ENCODE measurements at places on chromosomes 6 and 20.

DNA sequence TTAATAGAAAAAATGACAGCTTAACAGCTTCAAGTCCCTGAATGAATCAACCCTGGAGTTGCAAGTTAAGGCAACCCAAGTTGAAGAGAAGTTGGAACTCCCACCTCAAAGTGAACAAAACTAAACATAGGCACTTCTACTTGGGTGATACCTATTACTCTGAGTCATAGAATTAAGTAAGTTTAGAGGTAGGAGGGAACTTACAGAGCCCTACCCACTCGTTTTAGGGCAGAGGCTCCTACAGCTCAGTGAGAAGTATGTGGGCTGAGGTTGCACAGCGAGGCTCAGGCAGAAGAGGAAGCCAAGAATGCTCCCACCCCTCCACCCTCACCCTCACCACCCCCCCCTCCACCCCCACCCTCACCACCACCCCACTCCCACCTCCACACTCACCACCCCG lies 42.2 kb downstream of the NFATC2 start:
- DNase-seq: peak; percentile 59

- DNase-seq: no peak
These were observed 62.7 kb downstream of the NOL4L start for GRCh38 chr20:32522526-32522775.

DNA sequence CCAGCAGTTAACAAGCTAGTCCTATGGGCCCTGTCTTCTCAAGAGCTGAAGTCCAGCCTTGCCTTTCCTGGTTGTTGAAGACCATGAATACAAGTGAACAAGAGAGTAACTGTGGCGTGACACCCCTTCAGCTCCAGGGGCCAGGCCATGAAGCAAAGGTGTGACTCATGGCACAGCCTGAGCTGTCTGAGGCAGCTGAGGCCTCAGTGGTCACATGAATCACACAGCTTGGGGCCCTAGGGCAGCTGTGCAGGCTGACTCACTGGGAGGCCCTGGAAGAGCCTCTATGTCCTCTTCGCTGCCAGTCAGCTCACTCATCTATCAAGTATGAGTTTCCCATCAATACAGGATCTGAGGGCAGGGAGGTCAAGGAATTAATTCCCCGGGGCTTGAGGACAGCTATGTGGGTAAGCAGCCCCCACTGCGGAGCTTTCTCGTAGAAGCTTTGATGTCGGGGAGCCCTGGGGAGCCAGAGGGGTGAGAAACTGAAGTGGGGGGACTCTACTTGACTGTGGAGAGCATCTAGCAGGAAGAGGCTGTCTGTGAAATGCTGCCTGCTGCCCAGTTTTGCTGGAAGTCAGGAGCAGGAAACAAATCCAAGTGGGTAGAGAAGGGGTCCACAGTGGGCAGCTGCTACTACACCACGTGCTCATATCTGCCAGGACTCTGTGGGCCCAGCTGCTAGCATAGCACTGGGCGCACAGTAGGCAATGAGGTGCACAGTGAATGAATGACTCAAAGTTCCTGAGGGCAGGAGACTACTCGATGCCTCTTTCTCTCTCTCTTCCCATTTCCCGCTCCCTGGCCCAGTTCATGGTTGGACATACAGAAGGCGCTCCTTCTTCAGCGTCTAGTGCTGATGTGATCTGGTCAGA lies 13.7 kb upstream of the FAM83C start:
- DNase-seq: peak; percentile 86

GRCh38 chr6:25447570-25447929 lies 168.4 kb downstream of the CARMIL1 start:
- DNase-seq: no peak

DNA sequence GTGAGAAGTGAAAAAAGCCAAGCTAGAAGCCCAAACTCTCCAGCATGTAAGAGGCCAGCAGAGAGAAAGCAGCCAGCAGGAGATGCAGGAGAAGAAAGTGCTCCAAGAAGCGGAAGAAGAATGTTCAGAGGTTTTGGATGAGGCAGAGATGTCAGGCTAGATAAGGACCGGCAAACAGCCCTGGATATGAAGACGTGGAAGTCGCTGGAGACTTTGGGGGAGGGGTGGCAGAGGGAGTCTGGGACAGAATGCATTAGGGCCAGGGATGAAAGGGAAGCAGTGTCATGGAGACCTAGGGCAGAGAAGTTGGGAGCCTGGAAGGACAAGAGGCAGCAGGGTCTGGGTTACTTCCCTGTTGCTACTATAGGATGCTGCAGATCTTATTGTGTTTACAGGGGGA lies 5.3 kb upstream of the SCUBE3 start:
- DNase-seq: no peak
